Glutamatergic neuron (in vitro differentiated cells): ENCODE measurements at places on chromosomes 4 and X.

GRCh38 chrX:87616371-87616770 lies 98.8 kb downstream of the KLHL4 start:
- no peak for DNase-seq

GRCh38 chr4:3762753-3763549 lies 3.2 kb upstream of the ADRA2C start:
- DNase-seq = no peak

DNA sequence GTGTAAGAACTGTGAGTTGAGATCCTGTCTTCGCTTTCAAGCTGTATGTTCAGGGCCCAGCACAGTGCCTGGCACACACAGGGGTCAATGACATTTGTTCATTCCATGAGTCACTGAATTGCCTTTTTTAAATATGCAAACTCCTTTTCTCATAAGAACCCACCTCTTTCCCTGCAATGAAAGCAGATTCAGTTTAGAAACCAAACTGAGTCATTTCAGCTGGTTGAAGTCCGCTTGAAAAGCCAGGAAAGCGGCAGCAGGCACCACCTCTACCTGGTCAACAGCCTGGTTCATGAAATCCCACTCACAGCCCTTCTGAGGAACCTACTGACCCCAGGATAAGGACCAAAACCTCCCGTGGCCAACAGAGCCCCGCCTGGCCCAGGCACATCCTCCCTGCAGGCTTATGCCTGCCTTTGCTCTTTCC lies 4.5 kb upstream of the C1QTNF7 start:
- DNase-seq = no peak

GRCh38 chr4:53122280-53123116 lies 243.4 kb downstream of the SCFD2 start:
- DNase-seq = no peak

GRCh38 chr4:48051078-48051477 lies 34.5 kb downstream of the NIPAL1 start:
- DNase-seq = no peak

- no peak for DNase-seq
Observed at GRCh38 chr4:24515698-24516097, 68.7 kb downstream of the DHX15 start.

DNA sequence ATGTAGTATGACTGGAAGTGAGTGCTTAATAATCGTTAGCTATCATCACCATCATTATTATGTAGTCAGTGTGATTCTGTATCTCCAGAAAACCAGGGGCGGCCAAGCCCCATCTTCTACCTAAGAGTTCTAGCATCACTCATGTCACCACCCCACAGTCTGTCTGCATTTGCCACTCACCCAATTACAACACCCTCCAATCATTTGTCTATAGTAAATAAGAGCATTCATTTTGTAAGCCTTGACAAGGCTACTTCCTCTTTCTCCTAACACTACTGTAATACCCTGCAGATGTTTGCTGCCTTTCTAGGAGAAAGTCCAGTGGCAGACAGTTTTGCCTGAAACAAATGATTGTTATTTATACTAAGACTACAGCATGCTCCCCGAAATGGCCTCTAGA lies 15.8 kb upstream of the IL21 start:
- no peak for DNase-seq

GRCh38 chr4:124152132-124152531 lies 560.4 kb downstream of the ANKRD50 start:
- no peak for DNase-seq

DNA sequence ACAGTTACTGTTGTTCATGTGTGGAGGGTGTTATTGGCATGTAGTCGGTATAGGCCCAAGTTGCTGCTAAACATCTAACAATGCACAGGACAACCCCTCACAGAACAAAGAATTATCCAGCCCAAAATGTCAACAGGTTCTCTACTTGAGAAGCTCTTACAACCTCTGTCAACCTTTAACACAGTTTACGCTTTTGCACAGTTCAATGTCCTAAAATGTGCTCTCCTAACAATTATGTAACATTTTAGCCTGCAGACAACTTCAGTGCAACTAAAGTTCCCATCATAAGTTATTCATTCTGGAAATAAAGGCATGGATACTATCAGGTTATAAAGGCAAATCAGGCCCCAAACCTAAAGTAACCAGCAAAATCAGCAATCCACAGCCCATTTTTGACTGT lies 66.2 kb downstream of the ASB9 start:
- DNase-seq = no peak

DNA sequence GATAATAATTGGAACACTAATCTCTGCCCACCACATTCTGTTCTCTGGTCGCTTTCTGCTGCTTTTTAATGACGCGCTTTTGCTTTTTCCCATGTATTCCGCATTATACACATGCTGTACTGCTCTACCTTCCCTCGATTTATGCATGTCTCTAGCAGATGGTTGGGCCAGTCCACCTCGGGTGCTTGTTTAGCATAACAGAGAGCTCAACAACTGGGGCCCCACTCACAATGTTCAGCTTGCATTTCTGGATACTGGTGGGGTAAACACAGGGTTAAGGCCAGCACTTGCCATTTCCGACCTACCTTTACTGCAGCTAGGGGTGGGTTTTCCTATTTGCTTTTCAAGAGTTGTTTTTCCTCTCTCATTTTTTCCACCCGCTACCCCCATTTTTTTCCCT lies 255.8 kb downstream of the SOX3 start:
- no peak for DNase-seq

- no peak for DNase-seq
Observed at GRCh38 chrX:110915111-110915510, 119.5 kb upstream of the CHRDL1 start.

DNA sequence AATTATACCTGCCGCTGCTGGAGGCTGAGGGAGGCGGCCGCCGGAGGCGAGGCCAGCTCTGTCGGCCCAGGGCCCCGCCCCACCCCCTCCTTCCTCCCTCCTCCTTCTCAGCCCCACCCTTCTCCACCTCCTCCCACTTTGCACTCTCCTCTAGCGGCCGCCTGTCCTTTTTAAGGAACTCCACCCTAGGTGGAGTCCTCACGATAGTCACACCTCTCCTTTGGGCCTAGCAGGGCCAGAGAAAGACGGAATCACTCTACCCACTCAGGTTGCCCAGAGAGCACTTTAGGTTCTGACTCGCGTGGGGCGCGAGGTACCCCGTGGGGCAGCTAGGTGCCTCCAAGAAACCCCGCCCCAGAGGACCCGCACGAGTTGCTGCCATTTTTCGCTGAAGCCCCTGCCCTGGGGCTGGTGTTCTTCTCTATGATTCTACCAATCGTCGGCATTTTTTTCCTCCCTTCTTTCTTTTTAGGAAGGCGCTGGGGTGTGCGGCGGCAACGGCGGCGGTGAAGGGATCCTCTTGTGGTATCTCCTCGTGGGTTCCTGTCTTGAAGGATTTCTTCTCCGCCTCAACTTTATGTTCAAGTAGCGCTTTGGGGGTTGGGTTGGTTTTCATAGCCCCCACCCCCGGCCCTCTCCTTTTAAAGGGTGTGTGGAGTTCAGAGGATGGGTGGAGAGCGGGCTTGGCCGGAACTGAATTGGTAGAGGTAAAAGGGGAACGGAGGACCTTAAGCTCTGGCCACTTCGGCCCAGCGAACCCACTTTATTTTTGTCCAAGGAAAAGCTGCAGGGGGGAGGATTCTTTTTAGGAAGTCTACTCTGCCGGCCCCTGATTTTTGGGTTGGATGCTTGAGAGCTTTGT lies at the start of gene KLF8:
Gene KLF8, plus strand, starts transcription at position 136 of the 862 bp plus-strand sequence. CDS start 979 bp downstream, outside the sequence.
- DNase-seq = peak; percentile 29

DNA sequence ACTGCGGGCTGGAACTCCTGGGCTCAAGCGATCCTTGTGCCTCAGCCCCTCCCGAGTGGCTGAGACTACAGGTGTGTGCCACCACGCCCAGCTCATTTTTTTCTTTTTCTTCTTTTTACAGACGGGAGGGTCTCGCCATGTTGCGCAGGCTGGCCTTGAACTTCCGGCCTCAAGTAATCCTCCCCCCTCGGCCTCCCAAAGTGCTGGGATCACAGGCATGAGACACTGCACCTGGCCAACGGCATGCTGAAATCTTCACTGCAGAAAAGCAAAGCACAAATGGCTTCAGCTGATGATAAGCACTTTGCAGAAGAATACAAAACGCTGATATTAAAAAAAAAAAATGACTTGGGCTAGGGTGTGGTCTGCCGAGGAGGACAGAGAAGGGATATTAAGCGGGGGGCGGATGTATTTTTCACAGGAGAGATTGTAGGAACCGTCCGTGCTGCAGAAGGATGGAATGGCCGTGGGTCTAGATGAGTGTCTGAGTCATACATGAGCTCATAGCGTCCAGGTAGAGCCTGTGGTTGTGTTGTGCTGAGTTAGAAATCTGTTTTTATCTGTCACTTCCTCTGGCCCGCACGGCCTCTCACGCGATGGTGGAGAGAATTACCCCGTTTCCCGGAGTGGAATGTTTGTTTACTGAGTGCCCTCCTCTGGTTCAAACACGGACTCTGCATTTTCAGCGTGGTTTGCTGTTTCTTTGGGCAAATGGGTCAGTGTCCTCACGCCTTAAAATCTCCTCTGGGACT lies 8.5 kb upstream of the AKAP17A start:
- DNase-seq = no peak

GRCh38 chr4:73917081-73917501 lies 47.9 kb downstream of the CXCL1 start:
- DNase-seq = no peak

DNA sequence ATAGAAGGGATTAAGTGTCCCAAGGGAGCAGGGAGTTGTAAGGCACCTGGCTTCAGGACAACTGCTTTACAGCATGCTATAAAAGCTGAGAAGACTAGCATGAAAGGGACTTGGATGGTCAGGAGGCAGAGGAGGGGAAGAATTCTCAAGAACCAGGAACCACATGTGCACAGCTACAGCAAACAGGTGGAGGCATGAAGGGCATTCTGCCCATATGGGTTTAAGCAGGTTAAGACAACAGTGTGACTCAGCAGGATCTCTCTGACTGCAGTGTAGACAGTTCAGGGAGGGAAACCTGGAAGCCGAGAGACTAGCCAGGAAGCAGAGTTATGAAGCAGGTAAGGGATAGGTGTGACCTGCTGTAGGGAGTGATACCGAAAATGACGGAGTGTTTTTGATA lies 117.0 kb downstream of the DHRSX start:
- no peak for DNase-seq

DNA sequence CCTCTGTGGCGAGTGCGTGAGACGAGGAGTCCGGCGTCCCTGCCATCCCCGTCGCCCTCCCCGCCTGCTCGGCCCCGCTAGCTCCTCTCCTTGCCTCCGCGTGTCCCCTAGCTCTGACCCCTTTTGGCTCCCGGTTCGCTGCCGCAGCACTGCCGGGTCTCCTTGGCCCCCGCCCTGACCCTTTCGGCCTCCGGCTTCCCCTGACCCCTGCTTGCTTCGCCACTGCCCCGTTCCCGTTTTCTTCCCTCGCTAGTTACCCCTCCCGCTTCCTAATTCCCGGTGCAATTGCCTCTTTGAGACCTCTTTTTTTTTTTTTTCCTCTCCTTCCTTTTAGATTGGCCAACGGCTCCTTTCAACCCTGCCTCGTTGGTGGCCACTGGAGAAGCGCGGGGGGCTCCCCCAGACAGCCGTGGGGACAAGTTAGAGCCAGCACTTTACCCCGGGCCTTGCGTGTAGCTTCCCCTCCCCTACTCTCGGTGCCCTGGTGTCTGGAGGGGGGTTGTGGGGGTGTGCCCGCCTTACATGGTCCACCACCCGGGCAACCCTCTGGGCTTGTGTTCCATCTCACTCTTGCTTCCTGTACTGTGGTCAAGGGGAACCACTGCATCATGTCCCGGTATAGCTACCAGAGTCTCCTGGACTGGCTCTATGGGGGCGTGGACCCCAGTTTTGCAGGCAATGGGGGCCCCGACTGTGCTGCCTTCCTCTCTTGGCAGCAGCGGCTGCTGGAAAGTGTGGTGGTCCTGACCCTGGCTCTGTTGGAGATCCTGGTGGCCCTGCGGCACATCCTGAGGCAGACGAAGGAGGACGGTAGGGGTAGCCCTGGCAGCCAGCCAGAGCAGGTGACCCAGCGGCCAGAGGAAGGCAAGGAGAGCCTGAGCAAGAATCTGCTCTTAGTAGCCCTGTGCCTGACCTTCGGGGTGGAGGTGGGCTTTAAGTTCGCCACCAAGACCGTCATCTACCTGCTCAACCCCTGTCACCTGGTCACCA lies 548 bp downstream of the TMEM164 start:
- DNase-seq = peak; percentile 12

DNA sequence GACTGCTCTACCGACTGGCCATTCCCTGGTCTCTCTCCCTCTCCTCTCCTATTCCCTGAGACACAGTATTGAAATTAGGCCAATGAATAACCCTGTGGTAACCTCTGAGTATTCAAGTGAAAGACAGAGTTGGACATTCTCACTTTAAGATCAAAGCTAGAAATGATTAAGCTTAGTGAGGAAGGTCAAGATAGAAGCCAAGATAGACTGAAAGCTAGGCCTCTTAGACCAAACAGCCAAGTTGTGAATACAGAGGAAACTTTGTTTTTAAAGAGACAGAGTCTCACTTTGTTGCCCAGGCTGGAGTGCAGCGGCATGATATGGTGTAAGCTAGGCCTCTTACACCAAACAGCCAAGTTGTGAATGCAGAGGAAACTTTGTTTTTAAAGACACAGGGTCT lies 64.6 kb downstream of the KDM6A start:
- no peak for DNase-seq

DNA sequence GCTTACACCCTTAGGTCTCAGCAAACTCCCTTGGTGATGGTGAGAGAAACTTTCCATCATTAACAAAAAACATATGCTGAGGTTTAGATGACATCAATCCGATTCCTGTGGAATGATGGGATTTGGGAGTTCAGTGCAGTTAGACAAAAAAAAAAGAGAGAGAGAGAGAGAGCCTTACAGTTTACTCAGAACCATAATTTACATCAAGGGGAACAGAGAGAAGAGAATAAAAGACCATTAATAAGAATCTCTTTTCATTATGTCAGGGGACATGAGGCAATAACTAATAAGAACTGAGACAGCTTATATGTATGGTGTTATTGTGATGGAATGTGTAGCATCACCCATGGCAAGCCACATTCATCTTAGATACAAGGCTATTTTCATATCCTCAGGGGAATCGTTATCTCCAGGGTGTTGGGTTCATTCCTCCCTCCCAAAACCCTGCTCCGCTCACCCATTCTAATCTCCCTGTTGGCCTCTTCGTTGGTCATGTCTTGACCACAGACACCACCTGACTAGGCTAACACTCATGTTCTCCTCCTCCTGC lies 175.7 kb upstream of the MXRA5 start:
- no peak for DNase-seq

DNA sequence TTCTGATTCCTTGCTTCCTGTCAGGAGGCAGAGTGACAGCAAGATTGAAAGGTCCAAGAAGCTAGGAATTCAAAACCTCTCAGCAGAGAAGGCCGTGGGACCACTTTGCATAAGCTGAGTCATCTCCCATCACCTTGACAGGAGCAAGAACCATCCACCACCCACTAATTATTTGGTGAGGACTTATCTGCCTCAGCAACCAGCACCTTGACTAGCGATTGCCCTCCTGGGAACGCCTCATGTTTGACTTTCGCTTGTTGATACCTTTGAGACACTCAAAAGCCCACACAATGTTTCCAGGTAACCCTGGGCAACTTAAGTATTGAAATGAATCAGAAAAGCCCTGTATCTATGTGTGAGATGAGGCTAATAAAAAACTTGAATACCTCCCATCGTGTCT lies 233.5 kb upstream of the GYPA start:
- no peak for DNase-seq

DNA sequence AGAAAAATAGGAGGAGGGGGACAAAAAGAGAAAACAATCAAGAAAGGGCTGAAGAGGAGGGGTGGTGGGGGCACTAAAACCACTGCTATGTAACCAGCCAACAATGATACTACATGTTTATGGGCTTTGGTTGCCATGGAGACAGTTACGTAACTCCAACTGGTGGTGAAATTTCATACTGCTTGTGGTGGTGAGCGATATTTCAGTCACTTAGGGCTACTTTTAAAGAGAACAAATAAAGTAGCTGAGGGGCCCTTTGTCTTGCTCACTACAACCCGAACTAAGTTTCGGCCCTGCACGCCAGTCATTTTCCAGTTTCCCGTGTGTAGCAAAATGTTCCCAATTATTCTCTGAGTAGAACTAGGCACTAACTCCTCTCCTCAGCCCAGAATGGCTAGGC lies 275.2 kb upstream of the EDA2R start:
- no peak for DNase-seq
